ENCODE measurements at places on chromosomes 16 and 17.

DNA sequence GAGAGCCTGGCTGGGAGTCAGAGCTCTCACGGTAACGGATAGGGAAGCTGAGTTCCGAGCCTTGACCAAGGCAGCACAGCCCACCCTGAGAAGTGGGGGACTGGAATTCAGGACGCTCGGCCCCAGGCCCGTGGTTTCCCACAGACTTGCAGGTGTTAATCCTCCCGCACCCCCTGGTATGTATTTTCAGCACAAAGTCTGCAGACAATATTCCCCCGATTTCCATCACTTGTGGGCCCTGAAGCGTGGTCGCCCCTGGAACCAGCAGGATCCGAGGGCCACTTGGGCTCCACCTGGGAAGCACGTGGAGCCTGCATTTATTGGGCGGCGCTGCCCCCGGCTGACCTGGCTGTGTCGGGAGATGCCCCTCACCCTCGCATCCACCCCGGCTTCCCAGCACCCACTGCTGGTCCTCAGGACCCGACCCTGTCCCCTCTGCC, 60.2 kb downstream of the WSB1 start:
- DNase-seq = no peak

DNA sequence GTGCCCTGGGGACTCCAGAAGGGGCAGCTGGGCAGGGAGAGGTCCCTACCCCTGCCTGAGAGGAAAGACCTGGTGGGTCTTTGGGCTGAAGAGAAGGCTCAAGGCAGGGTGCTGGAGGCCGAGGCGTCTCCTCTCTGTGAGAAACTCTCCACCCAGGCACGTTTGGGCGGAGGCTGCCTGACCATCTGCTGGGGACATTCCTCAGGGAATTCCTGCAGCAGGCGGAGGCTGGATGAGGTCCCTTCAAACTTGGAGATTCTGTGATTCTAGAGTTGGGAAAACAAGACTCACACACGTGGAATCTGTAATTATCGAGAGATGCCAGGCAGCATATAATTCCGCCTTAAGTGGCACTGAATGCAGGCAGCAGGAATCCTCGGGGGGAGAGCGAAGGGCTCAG, 21.1 kb upstream of the PHF12 start:
- no peak for DNase-seq

DNA sequence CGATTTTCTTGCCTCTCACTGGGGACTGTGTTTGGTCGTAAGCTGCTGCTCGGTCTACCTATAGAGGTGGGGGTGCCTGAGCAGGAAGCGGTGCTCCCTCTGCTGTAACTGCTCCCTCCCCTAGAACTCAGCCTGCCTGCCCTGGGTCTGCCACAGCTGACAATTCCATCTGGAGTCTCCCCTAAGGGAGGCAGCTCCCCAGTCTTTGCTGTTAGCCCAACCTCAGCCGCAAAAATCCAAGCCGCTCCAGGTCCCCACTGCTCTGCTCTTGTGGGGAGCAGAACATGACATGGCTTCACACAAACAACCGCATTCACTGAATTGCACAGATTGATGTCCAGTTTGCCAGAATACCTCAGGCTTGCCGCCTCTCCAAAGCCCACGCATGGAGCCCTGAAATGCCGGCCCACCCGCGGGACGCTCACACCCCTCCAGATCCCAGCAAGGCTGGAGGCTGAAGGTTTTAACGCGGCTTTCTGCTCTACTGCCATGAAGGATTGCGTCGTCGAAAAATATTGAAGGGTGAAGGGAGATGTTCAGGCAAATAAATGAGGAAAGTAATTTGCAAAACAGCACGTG, 221.5 kb upstream of the FOXF1 start:
- DNase-seq = no peak

DNA sequence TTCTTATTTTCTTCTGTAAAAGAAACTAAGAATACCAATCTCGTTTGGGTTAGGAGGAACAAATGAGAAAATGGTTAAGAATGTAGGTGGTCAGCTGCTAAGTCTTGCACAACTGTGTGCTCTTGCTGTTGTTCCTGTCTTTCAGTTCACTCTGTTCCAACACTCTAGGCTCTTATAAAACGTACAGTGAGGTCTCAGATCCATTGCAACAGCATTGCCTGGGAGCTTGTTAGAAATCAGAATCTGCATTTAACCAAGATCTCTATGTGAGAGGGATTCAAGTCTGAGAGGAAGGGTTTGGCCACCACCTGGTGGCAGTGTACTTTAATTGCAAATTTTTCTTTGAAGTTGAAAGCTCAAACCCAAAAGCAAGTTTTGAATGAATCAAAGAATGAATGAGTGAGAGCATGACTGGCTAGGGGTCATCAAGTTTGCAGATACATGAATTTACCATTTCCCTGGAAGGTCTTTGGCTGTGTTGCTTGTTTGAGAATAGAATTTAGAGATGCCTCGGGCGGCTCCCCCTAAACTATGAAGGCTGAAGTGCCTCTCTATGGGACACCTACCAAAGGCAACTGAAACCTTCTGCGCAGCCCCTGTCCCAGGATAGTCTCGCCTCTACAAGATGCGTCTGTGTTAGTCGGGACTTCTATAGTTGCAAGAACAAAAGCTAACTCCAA, 2.5 kb downstream of the ALOX15B start:
- DNase-seq = peak; percentile 98

DNA sequence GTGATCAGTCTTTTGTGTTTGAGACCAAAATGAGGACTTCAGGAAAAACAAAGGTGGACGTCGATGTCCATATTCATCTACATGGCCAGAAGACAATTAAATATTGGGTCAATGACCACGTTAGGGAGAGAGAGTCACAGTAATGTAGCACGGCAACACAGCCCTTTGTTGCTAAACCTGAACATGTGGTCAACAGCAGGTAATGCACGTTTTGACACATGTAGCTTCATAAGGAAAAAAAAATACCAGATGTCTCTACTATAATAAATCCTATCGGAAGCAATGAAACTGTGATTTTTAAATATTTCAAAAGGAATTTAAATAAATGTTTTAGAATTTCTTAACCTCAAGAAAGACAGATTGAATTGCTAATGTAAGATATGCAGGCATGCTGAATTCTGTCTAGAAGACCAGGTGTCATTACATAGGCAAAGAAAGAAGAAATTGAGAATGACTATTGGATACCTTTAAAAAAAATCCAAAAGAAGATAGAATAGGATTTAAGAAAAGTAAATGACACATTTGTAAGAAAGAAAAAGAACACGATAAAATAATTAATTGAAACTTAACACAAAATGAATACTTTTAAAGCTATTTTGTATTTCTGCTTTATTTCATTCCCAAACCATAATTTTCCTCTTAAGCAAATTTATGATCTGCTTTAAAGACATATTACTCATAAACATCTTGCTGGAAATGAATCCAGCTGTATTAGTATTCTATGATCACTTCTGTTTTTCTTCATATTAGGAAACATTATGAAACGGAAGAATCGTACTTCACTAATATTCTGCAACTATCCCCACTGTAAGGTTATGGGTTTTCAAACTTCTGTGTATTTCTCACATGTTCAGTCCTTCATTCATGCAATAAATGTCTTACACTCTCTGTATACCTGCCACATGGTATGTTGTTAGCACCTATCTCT, 30.1 kb downstream of the ABCA8 start:
- no peak for DNase-seq

GRCh38 chr17:33688771-33689170, 395.7 kb upstream of the ASIC2 start:
- DNase-seq = no peak

- no peak for DNase-seq
These were observed 15.6 kb downstream of the GAA start for GRCh38 chr17:80116921-80117380.

DNA sequence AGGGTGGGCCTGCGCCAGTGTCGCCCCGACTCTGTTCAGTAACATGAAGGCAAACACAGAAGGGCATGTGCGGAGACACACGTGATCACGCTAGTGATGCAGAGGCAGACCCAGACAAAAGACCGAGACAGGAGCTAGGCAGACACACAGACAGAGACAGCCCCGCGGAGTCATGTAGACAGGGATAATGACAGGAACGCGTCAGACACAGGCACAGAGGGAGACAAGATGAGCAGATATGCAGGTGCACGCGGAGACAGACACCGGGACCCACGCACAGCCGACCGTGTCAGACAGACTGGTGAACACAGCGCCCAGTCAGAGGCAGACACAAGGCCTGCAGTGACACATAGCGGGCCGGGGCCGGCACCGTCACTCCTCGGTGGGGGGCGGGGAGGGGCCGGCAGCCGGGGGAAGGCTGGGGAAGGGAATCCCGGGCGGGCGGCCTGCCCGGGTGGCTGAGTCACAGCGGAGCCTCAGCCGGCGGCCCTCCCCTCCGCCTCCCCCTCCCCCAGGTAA, 7.4 kb downstream of the KDM6B start:
- DNase-seq = peak; percentile 92

GRCh38 chr16:49019831-49020230, 261.8 kb downstream of the CBLN1 start:
- no peak for DNase-seq

- peak; percentile 74 for DNase-seq
These were observed 18.8 kb downstream of the ADORA2B start for GRCh38 chr17:15963670-15964110.

- peak; percentile 80 for DNase-seq
These were observed 4.0 kb downstream of the LYRM1 start for GRCh38 chr16:20904507-20905081.

DNA sequence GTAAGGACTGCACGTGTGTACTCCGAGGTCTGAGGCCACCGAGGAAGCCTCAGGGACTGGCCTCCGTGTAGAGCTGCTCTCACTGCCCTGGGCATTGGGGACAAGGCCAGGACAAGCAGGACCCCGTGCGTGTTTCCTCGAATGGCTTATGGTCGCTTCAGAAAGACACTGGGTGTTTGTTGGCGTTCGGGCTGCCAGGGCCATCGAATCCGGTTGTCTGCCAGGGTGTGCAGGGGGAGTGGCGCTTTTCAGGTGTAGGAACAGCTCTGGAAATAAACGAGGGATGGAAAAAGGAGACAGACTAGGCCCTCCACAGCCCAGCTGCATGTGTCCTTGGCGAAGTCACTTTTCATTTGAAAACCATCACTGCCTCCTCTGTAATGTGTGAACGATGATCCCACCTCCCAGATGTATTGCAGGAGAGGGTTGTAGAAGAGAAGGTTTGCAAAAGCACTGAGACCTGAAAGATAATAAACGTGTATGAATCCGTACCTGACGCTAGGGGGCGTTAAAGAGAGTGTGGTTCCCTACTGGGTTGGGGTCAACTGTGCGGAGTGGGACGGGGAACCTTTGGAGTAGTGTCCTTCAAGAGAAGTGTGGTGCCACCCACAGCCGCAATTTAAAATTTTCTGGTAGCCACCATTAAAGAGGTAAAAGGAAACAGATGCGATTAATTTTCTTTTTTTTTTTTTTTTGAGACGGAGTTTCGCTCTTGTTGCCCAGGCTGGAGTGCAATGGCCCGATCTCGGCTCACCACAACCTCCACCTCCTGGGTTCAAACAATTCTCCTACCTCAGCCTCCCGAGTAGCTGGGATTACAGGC, 2.1 kb upstream of the ZSCAN10 start:
- peak; percentile 50 for DNase-seq

GRCh38 chr17:71521724-71522123, 599.1 kb upstream of the SOX9 start:
- no peak for DNase-seq

- DNase-seq = no peak
These were observed 11.6 kb upstream of the MPRIP start for GRCh38 chr17:17030515-17031211.

DNA sequence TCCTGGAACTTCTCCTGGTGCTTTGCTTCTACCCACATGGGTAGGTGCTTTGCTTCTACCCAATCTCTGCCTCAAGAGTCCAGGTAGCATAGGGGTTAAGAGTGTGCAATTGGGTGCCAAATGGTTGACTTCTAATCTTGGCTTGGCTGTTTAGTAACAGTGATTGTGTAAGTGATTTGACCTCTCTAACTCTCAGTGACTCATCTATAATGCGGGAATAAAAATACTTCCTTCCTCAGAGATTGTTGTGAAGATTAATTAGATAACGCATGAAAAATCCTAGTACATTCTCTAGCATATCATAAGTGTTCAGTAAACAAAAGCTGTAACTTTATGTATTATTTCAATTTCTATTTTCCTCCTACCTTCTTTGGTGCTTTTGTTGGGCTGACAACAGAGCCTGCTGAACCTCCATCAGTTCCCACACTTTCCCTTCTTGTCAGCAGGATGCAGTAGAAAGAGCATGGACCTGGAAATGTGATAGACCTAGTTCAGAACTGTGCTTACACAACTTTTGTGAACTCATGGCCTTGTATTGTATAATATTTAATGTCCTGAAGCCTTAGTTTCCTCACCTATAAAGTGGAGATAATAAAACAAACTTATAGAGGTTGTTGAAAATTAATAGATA, 72.9 kb upstream of the SMIM36 start:
- DNase-seq = peak; percentile 37

DNA sequence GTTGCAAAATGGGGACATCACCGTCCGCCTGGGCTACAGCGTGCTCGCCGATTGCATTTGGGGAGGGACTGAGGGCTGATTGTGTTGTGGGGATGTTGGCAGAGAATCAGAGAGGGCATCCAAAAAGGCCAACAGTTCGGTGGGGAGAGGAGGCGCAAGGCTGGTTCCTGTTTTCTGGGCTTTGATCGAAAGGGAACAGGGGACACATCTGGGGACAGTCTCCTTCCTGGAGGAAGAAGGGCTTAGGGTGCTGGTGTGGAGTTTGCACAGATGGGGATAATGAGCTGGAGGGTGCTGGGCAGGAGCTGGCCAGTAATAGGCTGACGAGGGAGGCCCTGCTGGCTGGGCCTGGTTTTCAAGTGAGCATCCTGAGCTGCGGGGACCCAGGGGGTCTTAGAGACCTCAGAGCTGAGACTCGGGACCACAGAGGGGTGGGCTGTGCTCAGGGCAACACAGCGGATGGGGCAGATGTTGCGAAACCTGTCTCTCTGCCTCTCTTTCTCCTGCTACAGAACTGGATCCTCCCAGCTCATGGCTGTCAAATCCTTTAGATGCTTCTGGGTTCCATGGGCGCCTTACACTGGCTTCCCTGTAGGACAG, 288.7 kb downstream of the SEC14L1 start:
- no peak for DNase-seq

- DNase-seq = no peak
These were observed 98.7 kb downstream of the HS3ST2 start for GRCh38 chr16:22912654-22913053.

DNA sequence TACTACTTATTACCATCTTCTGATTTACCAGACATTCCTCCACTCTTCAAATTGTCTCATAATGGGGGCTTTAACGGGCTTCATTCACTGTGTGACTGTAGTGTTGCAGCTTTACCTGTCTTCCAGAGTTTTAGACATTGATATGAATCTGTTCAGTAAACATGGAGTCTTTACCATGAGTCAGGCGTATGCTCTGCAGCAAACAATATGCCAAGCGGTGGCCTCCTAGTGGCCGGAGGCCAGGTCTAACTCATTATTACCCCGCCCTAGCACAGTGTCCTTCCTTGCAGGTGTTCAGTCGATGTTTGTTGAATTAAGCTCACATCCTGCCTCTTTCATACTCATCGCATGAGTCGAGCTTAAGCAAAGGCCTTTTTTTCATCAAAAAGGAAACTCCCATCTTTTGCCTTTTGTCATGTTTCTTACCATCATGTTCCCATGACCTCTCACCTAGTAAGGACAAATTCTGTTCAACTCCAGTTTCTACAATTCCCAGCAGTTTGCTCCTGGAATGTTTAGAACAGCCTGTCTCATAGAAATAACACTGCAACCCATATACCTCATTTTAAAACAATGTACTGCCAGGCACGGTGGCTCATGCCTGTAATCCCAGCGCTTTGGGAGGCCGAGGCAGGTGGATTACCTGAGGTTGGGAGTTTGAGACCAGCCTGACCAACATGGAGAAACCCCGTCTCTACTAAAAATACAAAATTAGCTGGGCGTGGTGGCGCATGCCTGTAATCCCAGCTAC, 39.4 kb downstream of the TUBD1 start:
- DNase-seq = peak; percentile 94

- DNase-seq = no peak
These were observed 60.1 kb upstream of the DYNLRB2 start for GRCh38 chr16:80480664-80481063.

- DNase-seq = no peak
These were observed 10.4 kb upstream of the GJD3 start for GRCh38 chr17:40374821-40375498.
